SK-N-MC (cell line): ENCODE measurements at places on chromosomes 13 and 19.

- DNase-seq = no peak
These were observed 44.8 kb upstream of the LDLR start for GRCh38 chr19:11044431-11044830.

DNA sequence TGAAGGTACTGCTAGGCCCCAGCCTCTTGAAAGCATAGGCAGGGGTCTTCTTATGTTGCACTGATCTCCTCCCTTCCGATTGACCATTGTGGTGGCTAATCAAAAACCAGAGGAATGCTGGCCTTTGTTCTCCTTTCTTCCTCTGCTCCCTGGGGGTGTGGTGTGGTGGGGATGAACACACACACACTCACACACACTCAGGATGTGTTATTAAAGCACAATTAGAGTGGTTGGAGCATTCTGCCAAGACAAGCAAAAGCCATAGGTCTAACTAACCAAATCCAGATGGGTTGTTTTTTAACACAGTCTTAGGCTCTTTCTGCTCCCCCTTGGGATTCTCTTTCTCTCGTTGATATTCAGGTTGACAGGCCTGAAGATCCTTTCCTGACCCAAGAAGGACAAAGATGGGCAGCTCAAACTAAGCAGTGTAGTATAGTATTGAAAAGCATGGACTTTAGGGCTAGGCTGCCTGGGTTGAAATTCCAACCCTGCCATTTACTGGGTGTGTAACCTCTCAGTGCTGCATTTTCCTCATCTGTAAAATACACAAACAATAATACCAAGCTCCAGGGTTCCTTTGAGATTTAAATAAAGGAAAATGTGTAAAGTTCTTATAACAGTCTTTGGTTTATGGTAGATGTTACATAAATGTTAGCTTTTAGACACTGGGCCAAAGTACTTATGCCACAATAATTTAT is 25.5 kb upstream of the DGKH start:
- no peak for DNase-seq

DNA sequence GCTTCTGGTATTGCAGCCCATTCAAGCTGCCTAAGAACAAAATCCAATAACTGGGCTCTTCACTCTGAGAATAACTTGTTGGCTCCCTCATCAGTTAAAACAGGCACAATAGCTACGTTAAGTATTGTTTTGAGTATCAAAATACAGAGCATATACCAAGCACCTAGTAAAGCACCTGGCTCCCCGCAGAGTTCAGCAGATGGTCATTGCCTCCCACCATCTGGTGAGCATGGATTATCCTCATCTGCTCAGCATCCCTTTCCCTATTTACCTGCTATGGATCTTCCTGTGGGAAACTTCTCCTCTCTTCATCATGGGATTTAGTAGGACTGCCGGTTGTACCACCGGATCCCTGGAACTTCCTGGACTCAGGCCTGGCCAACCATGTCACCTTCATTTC is 199.2 kb upstream of the MAB21L1 start:
- no peak for DNase-seq

DNA sequence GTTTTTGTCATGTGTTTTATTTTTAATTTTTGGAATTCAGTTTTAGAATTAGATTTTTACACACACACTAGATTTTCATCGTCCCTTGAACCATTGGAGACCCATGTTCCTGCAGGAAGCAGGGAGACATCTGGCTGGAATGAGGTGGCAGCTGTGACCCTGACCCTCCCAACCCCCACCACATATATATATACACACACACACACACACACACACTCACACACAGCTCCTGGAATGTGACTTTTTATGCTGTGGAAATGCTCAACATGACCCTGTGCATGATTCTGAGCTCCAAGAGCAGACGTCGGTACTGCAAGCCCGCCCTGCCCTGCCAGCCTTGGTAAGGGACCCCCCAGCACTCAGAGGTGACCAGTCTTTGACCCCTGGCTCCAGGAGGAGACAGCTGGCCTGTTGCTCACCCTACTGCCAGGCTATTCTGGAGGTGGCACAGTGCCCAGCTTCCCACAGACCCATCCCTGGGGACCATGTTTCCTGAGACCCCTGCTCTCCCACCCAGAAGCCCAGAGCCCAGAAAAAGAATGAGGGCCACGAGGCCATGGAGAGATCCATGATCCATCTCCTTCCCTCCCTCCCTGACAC is 103.2 kb upstream of the VSTM2B start:
- DNase-seq = no peak
